ENCODE measurements at places on chromosomes 1 and 21.

- H3K36me3 ChIP-seq = no peaks in the 10 kb centered on the region
- no peaks in the 10 kb centered on the region for H3K27me3 ChIP-seq
- peaks cover 5% of the 10 kb centered on the region for H3K4me1 ChIP-seq
- H3K4me3 ChIP-seq = no peak overlapping the region
- DNase-seq = no peak
- H3K27ac ChIP-seq = no peak overlapping the region
These were observed 12.5 kb downstream of the ITGB2 start for GRCh38 chr21:44907966-44908895.

- H3K27me3 ChIP-seq = no peaks in the 10 kb centered on the region
- DNase-seq = peak; percentile 72
- no peak overlapping the region for H3K4me3 ChIP-seq
- H3K36me3 ChIP-seq = no peaks in the 10 kb centered on the region
- peaks cover 9% of the 10 kb centered on the region for H3K4me1 ChIP-seq
These were observed 48.5 kb downstream of the AJAP1 start for GRCh38 chr1:4702932-4703331.

DNA sequence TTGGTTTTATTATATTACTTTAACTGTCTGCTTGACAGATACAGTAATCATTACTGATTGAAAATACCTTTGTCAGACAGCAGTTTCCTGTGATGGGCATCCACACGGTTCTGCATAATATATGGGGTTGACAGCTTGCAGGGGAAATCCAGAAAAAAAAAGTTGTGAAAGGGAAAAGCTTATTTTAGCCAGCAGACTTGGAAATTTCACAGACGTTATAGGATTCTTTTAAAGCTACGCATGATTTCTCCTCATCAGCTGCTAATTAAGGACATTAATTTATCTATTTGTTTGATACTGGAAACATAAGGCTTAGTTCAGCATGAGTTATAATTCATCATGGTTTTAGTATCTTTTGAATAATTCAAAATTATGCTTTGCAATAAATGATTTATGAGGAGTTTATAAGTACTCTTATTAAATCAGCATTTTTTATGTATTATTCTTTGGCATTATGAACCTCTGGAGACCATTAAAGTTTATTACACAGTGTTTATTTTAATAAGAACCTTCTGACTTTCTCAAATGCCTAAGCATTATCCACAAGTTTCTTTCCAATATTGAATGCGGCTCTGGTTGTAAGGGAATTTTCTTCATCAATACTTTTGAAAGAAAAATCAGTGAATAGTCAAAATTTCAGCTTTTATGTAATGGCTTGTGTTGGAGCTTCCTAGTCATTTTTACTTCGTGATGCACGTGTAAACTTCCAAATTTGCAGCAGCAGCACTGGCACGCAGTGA lies 235.3 kb upstream of the KCNK2 start:
- H3K27me3 ChIP-seq = no peaks in the 10 kb centered on the region
- H3K36me3 ChIP-seq = no peaks in the 10 kb centered on the region
- no peak overlapping the region for H3K4me3 ChIP-seq
- peaks cover 2% of the 10 kb centered on the region for H3K4me1 ChIP-seq
- DNase-seq = no peak
- peak overlapping the region; percentile 58 for H3K27ac ChIP-seq

GRCh38 chr1:115665319-115666096 lies 23.7 kb downstream of the VANGL1 start:
- no peak overlapping the region for H3K4me3 ChIP-seq
- no peaks in the 10 kb centered on the region for H3K27me3 ChIP-seq
- peaks cover 6% of the 10 kb centered on the region for H3K4me1 ChIP-seq
- no peak overlapping the region for H3K27ac ChIP-seq
- DNase-seq = no peak
- H3K36me3 ChIP-seq = peaks cover 35% of the 10 kb centered on the region

GRCh38 chr1:23799570-23800399 lies 769 bp downstream of the GALE start:
- peak overlapping the region; percentile 71 for H3K4me3 ChIP-seq
- H3K27me3 ChIP-seq = no peaks in the 10 kb centered on the region
- peaks cover 30% of the 10 kb centered on the region for H3K36me3 ChIP-seq
- peak; percentile 82 for DNase-seq
- H3K27ac ChIP-seq = peak overlapping the region; percentile 73

Measured in SK-N-SH (cell line).